ENCODE measurements at places on chromosomes 2 and 18. TPM values are rescaled to one million over a fixed set of nuclear protein-coding genes. Genes with fewer than 3 reads are reported as not detected.
A peak's percentile ranks its signal among the peaks of the same experiment; 100 is the strongest.

DNA sequence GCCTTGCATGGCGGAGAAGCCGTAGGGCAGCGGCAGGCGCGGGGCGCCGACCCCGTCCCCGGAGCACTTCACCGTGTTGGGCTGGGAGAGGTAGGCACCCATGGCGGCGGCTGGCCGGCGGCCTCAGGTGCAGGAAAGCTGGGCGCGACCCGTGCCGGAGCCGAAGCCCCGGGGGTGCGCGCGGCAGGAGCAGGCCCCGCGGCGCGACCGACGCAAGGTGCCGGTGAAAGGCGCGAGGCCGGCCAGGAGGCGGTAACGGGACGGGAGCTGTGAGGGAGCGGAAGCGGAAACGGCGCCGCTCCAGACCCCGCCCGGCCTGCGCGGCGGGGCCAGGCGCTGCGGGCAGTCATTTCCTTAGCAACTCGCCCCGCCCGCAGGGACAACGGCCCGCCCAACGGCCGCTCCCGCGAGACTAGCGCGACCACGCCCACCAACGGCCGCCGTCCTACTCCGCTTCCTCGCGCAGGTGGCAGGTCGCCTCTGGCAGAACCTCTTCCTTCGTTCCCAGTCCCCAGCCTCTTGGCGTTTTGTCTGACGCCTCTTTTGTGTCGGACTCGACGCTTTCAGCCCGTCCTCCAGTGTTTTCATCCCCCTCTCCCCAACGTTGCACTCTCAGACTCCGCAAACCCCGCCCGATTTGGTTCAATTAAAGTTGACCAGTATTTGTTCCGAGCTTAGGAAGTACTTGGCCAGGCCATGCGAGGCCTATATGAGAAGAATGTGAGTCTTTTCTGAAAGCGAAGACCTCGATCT lies at the start of gene PPM1G:
Gene PPM1G (minus strand): TSS at position 271 of the 753 bp plus-strand sequence. CDS start 169 bp downstream, at position 102.
- peak; percentile 89 for DNase-seq

SNTG2 gene
- 5.2 TPM for total RNA-seq

DPYSL5 gene
- 0.49 TPM for total RNA-seq

CHAC2 gene
- 1.4 TPM for total RNA-seq

L3MBTL4 gene
- total RNA-seq = 17.5 TPM

All from skin of body (tissue), 3 donors.